ENCODE measurements at places on chromosomes 11 and 22. TPM values are rescaled to one million over a fixed set of nuclear protein-coding genes. Genes with fewer than 3 reads are reported as not detected.

GRCh38 chr22:29907753-29908515 is 25.0 kb downstream of the MTMR3 start:
- peak; percentile 74 for DNase-seq

DNA sequence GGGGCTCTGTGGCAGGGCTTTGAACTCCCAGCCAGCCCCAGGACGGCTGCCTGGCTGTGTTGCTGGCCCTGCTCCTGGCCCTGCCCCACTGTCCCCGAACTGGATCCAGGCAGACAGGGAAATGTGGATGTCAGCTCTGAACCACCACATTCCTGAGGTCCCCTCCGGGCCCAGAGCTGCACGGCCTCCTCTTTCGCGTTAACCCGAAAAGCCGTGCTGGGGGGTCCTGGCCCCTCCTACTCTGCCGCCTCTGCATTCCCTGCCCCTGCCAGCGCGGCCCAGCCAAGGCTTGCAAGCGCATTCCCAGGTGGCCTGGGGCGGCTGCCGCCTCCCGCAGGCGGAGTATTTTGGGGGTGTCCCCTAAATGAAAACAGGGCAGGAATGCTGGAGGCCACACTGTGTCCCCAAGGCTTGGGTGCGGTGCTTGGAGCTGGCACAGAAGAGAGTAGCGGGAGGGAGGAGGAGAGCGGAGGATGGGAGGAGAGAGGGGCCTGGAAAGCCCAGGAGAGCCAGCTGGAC is 5.4 kb downstream of the LINC01488 start:
- DNase-seq: no peak

DNA sequence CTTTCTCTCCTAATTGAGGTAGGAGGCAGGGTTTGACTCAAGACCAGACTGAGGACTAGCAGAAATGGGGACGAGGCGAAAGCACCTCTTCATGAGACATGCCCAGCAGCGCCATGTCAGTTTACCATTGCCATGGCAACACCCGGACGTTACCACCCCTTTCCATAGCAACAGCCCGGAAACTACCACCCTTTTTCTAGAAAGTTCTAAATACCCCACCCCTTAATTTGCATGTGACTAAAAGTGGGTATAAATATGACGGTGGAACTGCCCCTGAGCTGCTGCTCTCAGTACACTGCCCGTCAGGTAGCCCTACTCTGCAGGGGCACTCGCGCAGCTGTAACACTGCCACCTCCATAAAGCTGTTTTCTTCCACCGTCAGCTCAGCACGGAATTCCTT is 5.9 kb upstream of the RAC2 start:
- no peak for DNase-seq

The LARGE2 gene
- total RNA-seq: 1.3 TPM

GRCh38 chr11:115276191-115276590 is 228.0 kb downstream of the CADM1 start:
- no peak for DNase-seq

GRCh38 chr11:109371444-109372176 is 50.4 kb upstream of the C11orf87 start:
- no peak for DNase-seq

All from liver (tissue), 10 donors.